ENCODE measurements at places on chromosomes 3 and 15. TPM values are rescaled to one million over a fixed set of nuclear protein-coding genes. Genes with fewer than 3 reads are reported as not detected.

Gene TMEM40
- polyA plus RNA-seq: not detected

Gene GOLGA6A
- polyA plus RNA-seq: not detected

Gene ANKRD63
- not detected for polyA plus RNA-seq

Gene CPNE9
- 0.85 TPM for polyA plus RNA-seq

Gene RHOV
- polyA plus RNA-seq: 8.1 TPM

Gene SLC51A
- 0.23 TPM for polyA plus RNA-seq

Gene DPPA4
- not detected for polyA plus RNA-seq

Gene CELF6
- 4.1 TPM for polyA plus RNA-seq

Gene NPAP1
- 0.12 TPM for polyA plus RNA-seq

Gene IGDCC3
- not detected for polyA plus RNA-seq

Gene RARRES1
- polyA plus RNA-seq: 2.6 TPM

Gene RTP3
- not detected for polyA plus RNA-seq

Gene ENTPD3
- polyA plus RNA-seq: 7.8 TPM

Gene SERINC4
- 0.23 TPM for polyA plus RNA-seq

Gene CTXN2
- polyA plus RNA-seq: 0.15 TPM

Gene SHC4
- 0.19 TPM for polyA plus RNA-seq

Gene HDC
- polyA plus RNA-seq: 0.23 TPM

Gene TRIM71
- not detected for polyA plus RNA-seq

Gene UBE2E2
- 6.9 TPM for polyA plus RNA-seq

Gene CPN2
- not detected for polyA plus RNA-seq

Gene DOCK3
- polyA plus RNA-seq: 0.57 TPM

Gene GOLGA6L7
- not detected for polyA plus RNA-seq

Gene TBC1D5
- polyA plus RNA-seq: 6.5 TPM

Gene ALDH1L1
- polyA plus RNA-seq: 38.8 TPM

Gene SLC35G2
- 8.9 TPM for polyA plus RNA-seq

Gene GRIP2
- 0.53 TPM for polyA plus RNA-seq

Gene FAM43A
- 1.9 TPM for polyA plus RNA-seq

Gene SUCLG2
- polyA plus RNA-seq: 16.4 TPM

Gene ST8SIA2
- polyA plus RNA-seq: 0.02 TPM

Measured in pancreas (tissue), 10 donors.